ENCODE measurements at places on chromosomes 11 and 22.
A peak's percentile ranks its signal among the peaks of the same experiment; 100 is the strongest.

- H3K36me3 ChIP-seq: peaks cover 31% of the 10 kb centered on the region
- no peak overlapping the region for H3K4me3 ChIP-seq
- no peak for DNase-seq
Observed at GRCh38 chr11:68468217-68468828, 7.8 kb downstream of the PPP6R3 start.

DNA sequence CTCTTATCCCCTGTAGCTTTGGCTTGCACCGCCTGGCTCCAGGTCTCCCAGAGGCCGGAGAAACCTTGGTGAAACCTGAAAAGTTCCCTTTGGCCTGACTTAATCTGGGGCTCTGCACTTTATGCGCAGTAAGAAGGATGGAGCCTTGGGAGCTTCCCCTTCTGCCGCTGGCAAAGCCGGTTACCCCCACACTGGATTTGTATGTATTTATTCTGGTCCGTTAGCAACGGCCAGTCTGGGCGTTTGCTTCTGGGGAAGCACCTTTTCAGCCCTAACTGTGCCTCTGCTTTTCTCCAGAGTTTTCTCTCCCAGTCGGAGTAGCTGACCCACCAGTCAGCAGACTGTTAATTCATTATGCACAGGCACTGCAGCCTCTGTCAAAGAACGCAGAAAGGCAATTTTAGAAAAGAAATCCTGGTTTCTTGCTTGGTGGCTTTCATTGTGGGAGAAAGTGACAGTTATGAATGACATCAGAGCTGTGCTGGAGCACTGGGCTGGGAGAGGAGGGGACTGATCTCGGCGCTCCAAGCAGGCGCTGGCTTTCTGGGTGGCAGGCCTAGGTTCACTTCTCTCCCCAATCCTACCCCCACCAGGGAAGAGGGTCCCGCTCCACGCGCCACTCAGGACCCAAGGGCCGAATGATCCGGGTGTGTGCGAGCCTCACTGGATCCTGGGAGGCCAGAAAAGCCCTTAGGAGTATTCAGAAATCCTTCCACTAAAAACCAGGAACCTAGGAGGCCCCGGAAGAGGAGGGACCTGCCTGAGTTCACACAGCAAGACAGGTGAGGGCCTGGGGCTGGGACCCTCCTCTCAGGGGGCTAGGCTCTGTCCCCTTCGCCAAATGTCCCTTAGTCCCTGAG, 70.2 kb downstream of the RTL6 start:
- H3K4me3 ChIP-seq: no peak overlapping the region
- peaks cover 33% of the 10 kb centered on the region for H3K27me3 ChIP-seq
- H3K27ac ChIP-seq: no peak overlapping the region

DNA sequence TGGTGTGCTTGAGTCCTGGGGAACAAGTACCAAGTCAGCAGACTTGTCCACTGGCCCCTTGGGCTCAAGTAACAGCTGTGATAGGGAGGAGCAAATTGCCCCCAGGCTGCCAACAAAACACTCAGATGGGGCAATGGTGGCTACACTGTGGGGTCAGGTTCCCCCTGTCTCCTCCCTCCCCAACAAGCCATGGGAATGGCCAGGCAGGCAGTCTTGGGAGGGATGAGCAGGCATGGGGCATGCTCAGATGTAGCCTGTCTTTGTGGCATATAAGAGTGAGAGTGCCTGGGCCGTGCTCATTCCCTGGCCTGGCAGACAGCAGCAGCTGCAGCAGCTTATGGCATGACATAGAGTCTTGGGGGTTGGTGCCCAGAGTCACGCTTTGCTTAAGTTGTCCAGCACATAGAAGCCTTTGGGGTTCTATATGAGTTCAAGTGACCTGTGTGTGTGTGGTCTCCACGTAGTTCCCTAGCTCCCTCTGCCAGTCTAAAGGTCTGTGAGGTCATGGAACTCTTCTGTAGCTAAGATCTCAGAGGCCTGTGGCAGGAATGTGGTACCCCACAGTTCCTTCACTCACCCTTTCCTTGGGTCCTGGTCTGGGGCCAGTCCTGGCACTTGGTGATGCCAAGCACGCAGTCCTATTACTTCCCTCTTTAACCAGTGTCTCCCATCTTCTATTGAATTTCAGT, 44.7 kb downstream of the BIRC2 start:
- H3K4me1 ChIP-seq: peaks cover 13% of the 10 kb centered on the region
- peaks cover 43% of the 10 kb centered on the region for H3K36me3 ChIP-seq
- H3K4me3 ChIP-seq: no peak overlapping the region
- peaks cover 4% of the 10 kb centered on the region for H3K27me3 ChIP-seq
- H3K27ac ChIP-seq: peak overlapping the region; percentile 21

GRCh38 chr11:125331357-125332035, 164.6 kb downstream of the FEZ1 start:
- no peak overlapping the region for H3K27ac ChIP-seq
- no peak for DNase-seq
- no peaks in the 10 kb centered on the region for H3K36me3 ChIP-seq
- no peaks in the 10 kb centered on the region for H3K4me1 ChIP-seq
- H3K4me3 ChIP-seq: no peak overlapping the region

Measured in HFFc6 (cell line).